Mesothelial cell of epicardium (in vitro differentiated cells): ENCODE measurements at places on chromosomes 1 and 21.

DNA sequence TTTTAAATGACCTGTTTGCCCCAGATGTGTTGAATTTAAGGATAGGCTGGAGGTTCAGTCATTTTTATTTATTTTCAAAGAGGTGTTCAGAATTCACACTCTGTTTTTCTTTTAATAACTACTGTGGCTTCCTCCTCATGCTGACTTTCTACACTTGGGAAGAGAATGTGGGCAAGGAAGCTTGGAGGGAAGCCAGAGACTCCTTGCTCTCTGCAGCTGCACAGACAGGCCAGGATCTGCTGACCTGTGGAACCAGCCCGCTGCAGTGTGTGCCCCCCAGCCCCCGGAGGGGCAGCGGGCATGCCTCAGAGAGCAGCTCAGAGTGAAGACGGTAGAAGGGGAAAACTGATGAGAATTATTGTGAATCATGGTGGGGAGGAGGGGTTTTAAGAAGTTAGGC lies 16.9 kb downstream of the MGST3 start:
- DNase-seq, result no peak
- peaks cover 5% of the 10 kb centered on the region for H3K36me3 ChIP-seq
- H3K4me3 ChIP-seq, result no peak overlapping the region

- no peak overlapping the region for H3K4me3 ChIP-seq
- no peaks in the 10 kb centered on the region for H3K4me1 ChIP-seq
Measured at GRCh38 chr1:93411000-93411399, 36.9 kb upstream of the FNBP1L start.

GRCh38 chr21:39502631-39503030 lies 50.9 kb downstream of the SH3BGR start:
- peaks cover 5% of the 10 kb centered on the region for H3K4me1 ChIP-seq
- peaks cover 6% of the 10 kb centered on the region for H3K36me3 ChIP-seq
- H3K27ac ChIP-seq, result no peak overlapping the region
- H3K4me3 ChIP-seq, result no peak overlapping the region

GRCh38 chr1:245393694-245394093 lies 238.9 kb downstream of the KIF26B start:
- H3K36me3 ChIP-seq, result peaks cover 7% of the 10 kb centered on the region
- no peak overlapping the region for H3K27ac ChIP-seq
- H3K4me1 ChIP-seq, result peaks cover 16% of the 10 kb centered on the region
- no peaks in the 10 kb centered on the region for H3K27me3 ChIP-seq
- no peak for DNase-seq

GRCh38 chr1:2389644-2390043 lies 1.7 kb downstream of the MORN1 start:
- peaks cover 7% of the 10 kb centered on the region for H3K36me3 ChIP-seq
- no peak overlapping the region for H3K27ac ChIP-seq
- H3K4me1 ChIP-seq, result peaks cover 22% of the 10 kb centered on the region
- no peaks in the 10 kb centered on the region for H3K27me3 ChIP-seq
- DNase-seq, result no peak

GRCh38 chr1:22153660-22154437 lies 11.0 kb upstream of the WNT4 start:
- no peaks in the 10 kb centered on the region for H3K36me3 ChIP-seq
- DNase-seq, result no peak
- no peak overlapping the region for H3K4me3 ChIP-seq
- peaks cover 19% of the 10 kb centered on the region for H3K27me3 ChIP-seq
